ENCODE measurements at places on chromosomes 5 and 9.

- DNase-seq: no peak
These were observed 7.1 kb upstream of the PJA2 start for GRCh38 chr5:109416882-109417281.

DNA sequence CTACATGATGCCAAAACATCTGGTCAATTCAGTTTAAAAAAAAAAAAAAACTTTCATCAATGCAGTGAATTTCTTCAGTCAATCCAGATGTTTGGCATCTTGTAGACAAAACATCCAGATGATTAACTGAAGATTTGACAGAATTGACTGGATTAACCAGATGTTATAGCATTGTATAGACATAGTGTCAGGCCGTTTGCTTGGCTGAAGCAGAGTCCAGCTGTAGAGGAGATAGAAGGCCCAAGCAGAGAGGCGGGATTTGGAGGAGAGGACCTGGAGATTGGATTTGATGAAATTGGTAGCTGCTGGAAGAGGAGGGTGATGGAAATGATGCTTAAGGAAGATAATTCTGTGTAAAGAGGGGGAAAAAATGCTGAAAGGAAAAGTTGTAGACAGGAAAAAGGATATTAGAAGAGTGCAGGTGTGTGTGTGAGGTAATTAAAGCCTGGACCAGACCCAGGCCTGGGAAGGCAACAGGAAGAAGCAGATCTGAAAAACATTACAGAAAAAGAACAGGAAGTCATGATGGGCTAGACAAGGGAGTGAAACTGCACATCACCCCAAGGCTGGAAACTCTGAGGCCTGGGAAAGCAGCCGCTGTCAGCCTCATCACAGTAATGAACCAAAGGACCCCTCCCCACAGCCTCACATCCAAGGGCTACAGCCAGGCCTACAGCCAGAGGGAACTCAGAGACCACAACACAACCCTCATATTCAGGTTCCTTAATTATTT, 258.3 kb downstream of the CWC27 start:
- DNase-seq: no peak

- DNase-seq: no peak
These were observed 14.2 kb downstream of the BARX1 start for GRCh38 chr9:93940951-93941350.

DNA sequence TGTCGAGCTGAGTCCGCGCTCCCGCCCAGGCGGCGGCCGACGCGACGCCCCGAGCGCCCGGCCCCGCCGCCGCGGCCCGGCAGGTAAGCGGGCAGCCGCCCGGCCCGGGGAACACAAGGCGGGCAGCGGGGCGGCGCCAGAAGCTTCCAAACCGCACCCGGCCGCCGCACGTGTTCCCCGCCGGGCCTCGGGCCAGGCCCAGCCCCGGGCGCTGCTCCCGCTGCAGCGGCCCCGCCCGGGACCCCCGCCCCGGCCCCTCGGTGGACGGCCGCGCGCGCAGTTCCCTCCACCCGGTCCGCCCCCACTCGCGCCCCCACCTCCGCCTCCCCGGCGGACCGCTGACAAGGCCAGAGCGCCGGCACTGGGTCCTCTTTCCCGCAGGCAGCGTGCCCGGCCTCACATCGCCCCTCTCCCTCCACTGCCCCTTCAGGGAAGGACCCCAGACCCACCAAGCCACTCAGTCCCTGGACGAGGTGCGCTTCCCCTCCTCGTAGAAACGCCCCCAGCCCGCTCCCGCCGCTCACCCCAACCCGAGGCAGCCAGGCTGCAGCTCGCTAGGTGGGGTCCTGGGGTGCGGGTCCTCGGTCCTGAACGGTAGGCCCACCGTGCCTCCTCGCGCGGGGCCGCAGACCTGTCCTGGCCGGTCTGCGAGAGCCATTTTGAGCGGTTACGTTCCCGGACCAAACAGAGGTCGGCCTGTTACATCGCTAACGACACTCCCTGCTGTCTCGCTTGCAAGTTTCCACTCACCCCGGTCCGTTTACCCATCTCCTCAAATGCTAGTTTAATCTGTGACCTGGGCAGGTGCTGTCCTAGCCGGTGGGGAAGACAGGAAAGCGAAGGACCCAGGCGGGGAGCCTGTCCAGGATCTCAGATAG, 475 bp downstream of the WDR5 start:
- peak; percentile 42 for DNase-seq

GRCh38 chr9:126471084-126471624, 142.6 kb upstream of the LMX1B start:
- peak; percentile 46 for DNase-seq

GRCh38 chr5:23466401-23466912, 41.0 kb upstream of the PRDM9 start:
- no peak for DNase-seq

DNA sequence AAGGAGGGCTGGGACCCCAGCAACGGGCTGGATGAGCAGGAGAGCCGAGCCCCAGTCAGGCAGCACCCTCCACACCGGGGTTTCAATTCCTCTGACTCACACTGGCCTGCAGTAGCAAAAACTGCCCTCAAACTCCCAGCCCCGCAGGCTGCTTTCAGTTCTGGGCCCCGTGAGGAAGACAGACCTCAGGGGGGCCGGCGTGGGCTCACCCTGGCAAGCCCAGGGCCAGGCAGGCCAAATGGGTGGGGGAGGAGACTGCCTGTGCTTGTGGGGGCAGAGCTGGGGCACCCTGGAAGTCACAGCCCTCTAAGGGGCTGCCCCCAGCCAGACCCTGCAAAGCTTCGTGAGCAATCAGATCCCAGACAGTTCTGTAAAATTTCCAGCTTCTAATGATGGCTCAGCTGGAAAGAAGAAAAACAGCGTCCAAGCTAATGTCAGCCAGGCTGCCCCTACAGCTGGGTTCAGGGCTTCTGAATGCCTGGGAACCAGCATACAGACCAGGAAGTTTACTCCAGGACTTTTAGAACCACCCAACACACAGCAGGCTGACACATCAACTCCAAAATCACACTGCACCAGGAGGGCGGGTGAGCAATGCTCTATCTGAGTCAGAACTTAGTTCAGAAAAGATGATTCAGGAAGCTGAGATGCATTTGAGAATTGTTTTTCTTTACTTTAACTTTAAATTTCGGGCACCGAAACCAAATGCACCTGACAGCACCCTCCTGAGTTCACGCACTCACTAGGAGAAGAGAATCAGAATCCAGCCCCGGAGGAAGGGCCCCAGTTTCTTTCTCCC, 34.7 kb downstream of the LPCAT1 start:
- no peak for DNase-seq

- DNase-seq: no peak
These were observed 28.4 kb downstream of the ZFP62 start for GRCh38 chr5:180832638-180833068.

DNA sequence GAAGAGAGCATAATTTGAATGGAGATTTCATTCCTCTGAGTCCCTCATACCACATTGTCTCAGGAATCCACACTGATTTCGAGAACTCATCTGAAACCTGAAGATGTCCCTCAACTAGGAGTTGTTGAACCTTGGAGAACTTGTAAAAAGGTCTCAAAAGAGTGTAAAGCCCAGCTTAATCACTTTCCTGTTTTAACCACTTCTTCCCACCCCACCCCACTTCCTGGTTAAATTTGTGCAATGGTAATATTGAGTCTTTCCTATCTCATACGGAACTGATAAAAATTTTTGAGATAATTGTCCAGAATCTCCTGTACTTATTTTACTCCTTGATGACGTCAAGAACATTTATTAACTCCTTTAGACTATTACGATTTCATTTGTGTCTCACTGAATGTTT, 240.7 kb downstream of the ARRDC3 start:
- no peak for DNase-seq

GRCh38 chr5:115069087-115069968, 100.4 kb downstream of the TRIM36 start:
- DNase-seq: peak; percentile 93
